PC-9 (cell line): ENCODE measurements at places on chromosomes 7 and 10.

- no peak for DNase-seq
Measured at GRCh38 chr7:124652237-124652636, 113.4 kb downstream of the GPR37 start.

DNA sequence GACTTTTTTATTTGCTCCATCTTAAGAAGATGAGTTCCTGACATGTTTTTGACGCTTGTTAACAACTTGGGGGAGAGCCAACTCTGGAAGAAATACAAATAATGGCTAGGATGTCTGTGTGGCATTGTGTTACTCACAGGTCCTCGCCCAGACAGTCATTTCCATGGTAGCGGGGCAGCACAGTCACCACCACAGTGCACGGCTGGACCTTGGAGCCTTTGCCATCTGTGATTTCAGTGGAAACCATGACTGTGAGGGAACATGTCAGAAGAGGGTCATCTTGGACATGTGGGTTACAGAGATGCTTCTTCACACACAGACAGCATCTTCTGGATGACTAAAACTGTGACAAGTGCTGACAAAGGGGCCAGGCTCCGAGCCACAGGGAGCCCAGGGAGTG, 74.5 kb downstream of the PKD1L1 start:
- DNase-seq, result no peak

DNA sequence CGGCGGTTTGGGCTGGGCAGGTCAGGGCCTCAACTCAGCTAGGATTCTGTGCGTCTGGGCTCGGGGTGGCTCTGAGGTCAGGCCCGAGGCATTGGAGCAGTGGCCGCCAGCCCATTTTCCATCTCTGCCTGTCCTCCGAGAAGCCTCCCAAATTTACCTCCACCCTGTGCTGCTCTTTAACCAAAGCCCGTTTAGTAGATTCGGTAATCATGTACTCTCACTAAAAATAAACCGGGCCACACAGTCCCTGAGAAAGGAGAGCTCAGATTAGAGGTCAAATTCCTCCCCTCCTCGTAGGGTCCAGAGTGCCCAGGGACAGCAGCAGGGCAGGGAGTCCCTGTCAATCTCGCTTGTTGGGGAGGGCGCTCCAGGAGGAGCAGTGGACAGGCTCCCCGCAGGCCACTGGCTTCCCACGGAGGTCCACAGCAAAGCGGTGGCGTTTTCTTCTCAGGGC, 88.7 kb upstream of the CHST15 start:
- DNase-seq, result no peak

DNA sequence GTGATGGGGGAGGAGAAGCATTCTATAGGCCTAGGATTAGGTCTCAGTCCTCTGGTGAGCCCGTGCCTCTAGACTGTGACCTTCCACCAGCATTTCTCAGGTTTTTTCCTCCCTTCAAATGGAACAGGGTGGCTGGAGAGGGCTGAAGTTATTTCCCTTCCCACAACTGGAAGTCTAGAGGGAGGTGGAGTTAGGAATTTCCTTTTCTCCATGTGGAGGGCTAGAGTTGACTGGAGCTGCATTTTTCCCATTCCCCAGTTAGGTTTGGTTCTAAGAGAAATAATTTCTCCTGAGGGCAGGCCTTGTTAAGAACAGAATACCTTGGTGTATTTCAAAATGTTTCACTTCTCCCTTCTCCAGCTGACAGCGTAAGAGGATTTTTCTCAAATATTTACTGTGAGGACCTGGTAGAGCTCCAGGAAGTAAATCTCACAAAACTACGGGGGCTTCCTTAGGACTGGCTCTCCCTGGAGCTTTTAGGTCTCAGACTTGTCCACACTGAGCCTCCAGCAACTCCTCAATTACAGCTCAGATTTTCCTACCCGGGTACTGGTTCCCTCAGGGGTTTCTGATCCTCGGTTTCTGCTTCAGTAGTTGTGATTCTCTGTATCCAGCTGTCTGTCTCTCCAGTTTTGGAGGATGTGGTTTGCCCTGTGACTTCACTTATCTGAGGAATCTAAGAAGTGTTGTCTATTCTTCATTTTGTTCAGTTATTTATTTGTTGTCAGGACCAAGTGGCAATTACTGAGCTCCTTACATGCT, 6.0 kb upstream of the REEP3 start:
- DNase-seq, result peak; percentile 48

DNA sequence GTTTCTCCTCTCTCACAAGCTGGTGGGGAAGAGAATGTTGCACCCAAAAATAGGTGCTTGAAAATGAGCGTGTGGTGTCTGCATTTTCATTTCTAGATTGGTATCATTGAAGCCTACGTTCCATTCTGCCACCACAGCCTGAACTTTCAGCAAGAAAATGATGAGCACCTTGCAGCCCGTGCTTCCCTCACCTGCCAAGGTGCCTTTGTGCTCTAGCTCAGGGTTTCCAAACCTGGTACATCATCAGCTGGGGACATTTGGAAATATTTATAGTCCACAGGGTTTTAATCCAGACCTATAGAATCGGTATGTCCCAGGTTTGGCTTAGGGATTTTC, 701.2 kb downstream of the AUTS2 start:
- no peak for DNase-seq

DNA sequence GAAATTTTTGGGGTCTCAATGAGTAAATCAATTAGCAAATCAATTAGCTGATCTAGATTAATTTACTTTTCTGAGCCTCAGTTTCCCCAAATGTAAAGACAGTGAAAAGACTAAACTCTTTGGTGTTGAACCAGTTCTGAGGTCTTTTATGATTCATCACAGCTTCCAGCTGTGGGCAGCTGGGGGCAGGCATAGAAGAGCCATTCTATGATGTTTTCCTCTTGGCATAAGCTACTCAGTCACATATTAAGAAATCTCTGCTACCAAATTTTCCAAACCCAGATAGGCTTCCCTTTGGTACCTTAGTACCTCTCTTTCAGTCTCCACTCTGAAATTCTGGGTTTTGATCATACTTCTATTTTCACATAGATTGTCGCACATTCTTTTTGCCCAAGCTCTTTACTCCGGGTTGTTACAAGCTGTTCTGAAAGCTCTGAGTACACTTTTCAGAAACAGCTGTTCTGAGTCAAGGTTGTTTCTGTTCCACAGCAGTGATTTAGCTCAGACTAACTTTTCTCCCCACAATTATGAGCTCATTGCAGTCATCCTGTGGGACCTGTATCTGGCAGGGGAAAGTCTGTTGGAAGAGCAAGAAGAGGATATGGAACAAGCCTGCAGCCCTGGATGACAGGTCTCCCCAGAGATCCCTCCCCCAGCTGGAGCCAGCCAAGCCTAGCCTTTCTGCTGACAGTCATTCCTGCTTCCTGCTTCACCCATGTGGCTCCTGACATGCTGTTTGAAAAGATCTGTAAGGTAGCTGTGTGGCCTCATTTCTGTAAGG, 599.6 kb upstream of the GHITM start:
- no peak for DNase-seq

- no peak for DNase-seq
Measured at GRCh38 chr7:30880941-30881340, 30.7 kb upstream of the AQP1 start.

DNA sequence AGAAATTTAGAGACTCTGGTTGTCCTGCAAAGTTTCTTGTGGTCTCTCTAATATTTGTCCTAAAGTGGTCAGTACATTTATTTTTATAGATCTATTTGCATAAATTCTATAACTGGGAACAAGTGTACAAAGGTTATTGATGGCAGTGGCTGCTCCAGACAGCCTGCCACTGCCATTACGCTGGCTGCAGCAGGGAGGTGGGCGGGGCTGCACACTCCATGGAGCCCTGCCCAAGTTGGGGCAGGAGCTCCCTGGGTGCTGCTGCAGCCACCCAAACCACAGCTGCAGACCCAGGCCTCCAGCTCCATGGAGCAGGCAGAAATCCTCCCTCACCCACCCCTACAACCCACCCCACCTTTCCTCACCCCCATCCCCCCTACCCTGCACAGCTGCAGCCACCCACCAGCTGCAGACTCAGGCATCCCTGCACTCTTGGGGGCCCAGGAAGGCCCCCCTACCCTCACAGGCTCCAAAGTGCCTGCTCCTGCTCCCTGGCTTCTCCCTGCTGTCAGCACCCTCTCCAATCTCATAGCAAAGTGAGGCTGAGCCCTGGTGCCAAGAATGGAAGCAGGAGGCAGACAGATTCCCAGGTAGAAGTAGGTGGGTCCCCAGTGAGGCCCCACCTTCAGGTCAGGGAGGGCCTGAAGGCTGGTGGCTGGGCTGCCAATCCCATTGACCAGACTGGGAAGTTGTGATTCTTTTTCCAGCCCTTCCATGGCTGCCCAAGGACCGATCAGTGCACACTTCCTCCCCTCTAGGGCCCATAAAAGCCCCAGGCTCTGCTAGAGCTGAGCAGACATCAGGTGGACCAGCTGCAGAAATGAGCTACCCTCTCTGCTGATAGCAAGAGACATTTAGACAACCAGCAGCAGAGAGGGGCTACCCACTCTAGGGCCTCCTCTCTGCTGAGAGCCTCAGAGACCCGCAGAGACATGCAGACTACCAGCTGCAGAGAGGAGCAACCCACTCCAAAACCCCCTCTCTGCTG, 4.8 kb upstream of the CYP3A43 start:
- DNase-seq, result no peak

GRCh38 chr7:149245244-149245643, 5.8 kb downstream of the ZNF212 start:
- no peak for DNase-seq

- no peak for DNase-seq
Measured at GRCh38 chr10:87626422-87626892, 33.2 kb upstream of the PAPSS2 start.

DNA sequence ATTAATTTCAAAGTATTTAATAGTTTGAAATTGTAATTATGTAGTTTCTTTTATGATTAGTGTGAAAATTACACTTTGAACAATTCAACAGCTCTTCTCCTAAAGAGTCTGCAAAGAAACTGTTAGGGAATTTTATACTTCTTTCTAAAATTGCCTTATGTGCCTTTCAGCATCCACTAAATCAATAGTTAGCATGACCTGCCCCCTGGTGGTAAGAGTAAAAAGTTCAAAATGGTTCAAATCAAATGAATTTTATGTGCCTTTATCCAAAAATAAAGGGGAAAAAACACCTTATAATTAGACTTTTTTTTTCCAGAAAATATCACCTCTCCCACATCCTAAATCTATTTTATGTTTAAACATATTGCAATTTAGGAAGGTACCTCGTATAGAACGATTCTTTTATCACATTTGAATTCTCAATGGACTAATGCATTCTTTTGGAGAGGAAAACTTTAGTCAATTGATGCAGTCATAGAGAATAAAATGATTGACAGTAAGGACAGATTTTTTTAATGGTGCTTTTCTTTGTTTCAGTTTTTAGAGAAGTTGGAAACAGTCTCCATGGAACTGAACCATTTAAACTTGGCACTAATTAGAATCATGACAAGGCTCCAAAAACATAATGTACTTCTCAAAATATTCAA, 163.7 kb downstream of the SEMA3D start:
- DNase-seq, result no peak

- DNase-seq, result peak; percentile 63
Measured at GRCh38 chr7:100053215-100053614, 3.6 kb downstream of the ZSCAN21 start.

- peak; percentile 78 for DNase-seq
Measured at GRCh38 chr7:157309988-157310668, 26.7 kb upstream of the DNAJB6 start.

DNA sequence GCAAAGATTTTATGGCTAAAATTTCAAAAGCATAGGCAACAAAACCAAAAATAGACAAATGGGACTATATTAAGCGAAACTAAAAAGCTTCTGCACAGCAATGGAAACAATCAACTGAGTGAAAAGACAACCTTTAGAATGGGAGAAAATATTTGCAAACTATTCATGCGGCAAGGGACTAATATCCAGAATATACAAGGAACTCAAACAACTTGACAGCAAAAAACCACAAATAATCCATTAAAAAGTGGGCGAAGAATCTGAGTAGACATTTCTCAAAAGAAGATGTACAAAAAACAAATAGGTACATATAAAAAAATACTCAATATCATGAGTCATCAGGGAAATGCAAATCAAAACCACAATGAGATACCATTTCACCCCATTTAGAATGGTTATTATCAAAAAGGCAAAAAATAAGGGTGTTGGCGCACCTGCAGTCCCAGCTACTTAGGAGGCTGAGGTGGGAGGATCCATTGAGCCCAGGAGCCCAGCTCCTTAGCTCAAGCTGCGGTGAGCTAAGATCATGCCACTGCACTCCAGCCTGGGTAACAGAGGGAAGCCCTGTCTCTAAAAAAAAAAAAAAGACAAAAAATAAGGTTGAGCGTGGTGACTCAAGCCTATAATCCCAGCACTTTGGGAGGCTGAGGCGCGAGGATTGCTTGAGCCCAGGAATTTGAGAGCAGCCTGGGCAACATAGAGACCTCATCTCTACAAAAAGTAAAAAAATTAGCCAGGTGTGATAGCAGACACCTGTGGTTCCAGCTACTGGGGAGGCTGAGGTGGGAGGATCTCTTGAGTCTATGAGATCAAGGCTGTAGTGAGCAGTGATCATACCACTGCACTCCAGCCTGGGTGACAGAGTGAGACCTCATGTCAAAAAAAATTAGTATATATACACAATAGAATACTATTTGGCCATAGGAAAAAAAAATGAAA, 4.2 kb upstream of the CCM2 start:
- no peak for DNase-seq

- DNase-seq, result no peak
Measured at GRCh38 chr7:81934596-81935301, 164.9 kb upstream of the HGF start.

DNA sequence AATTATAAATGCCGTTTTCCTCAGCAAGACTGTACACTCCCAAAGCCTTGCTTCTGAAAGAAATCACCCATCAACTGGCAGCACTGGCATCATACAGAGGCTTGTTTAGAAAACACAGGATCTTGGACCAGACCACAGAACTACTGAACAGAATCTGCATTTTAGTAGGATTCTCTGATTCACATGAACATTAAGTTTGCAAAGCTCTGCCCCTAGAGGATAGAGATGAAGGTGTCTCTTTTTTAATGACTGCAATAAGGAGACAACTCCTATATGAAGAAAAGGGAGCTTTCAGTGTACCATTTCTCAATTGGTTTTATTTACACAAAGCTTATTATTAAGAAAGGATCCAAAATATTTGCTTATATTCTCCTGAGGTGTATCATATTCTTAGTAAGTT, 172.7 kb downstream of the AGMO start:
- no peak for DNase-seq

- no peak for DNase-seq
Measured at GRCh38 chr10:72660220-72660619, 31.7 kb upstream of the MCU start.

GRCh38 chr10:31288001-31288400, 31.0 kb upstream of the ZEB1 start:
- no peak for DNase-seq

DNA sequence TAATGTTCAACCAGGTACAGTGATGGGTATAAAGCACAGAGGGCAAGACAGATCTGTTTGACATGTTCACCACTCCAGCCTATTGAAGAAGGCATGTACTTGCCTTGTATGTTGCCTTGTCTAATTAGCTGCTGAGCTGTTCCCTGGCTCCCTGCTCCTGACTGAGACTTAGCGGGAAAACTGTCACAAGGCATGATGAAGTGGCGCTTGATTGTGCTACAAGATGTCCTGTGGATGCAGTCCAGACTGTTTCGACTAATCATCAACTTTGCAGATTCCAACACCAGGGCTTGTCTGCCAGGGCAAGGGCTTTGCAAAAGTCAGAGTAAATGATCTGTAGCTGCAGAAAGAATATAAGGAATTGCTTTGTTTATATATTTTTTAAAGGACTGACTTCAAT, 136.2 kb upstream of the NRBF2 start:
- DNase-seq, result no peak
